HT-29 (cell line): ENCODE measurements at places on chromosomes 12 and 14.

GRCh38 chr12:85278598-85279448, 1.2 kb upstream of the ALX1 start:
- DNase-seq, result no peak

DNA sequence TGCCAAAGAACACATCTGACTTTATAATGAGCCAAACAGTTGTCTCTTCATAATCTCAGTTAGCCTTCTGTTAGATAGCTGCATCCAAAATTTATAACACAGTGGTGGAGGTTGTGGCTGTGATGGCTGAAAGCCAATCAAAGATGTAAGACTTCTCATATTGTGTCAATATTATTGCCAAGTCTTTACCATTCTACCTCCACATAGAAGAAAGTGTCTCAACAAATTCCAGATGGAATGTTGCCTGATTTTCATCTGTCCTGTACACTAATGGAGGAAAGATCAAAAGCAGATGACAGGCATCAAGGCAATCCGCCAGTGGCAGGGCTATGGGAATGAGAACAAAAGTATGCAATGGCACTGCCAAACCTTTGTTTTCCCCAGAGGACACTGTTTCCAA, 813.1 kb upstream of the NOVA1 start:
- DNase-seq, result no peak

- DNase-seq, result no peak
Observed at GRCh38 chr12:48982397-48983080, 4.4 kb downstream of the WNT1 start.

- DNase-seq, result peak; percentile 11
Observed at GRCh38 chr12:133120385-133121191, 9.5 kb downstream of the ZNF891 start.

DNA sequence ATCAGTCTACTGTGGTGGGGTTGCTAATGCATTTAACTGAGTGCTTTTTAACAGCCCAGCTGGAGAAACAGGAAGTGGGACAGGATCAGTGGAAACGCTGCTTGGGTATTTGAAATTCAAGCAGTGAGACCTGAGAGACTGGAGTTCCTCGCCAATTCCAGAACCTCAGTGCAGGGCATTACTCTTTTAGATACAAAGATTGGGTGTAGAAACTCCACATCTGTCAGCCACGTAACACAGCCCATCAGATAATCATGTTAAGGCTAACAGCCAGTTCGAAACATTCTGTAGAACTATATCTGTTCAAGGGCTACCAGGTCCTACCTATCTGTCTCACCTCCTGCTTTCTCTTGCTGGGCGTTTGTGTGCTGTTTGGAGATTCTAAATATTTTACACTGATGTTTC, 45.5 kb downstream of the RAD52 start:
- DNase-seq, result no peak

- peak; percentile 59 for DNase-seq
Observed at GRCh38 chr12:117060246-117060928, 38.8 kb downstream of the TESC start.

GRCh38 chr12:75699728-75700496, 188.5 kb upstream of the KRR1 start:
- no peak for DNase-seq

DNA sequence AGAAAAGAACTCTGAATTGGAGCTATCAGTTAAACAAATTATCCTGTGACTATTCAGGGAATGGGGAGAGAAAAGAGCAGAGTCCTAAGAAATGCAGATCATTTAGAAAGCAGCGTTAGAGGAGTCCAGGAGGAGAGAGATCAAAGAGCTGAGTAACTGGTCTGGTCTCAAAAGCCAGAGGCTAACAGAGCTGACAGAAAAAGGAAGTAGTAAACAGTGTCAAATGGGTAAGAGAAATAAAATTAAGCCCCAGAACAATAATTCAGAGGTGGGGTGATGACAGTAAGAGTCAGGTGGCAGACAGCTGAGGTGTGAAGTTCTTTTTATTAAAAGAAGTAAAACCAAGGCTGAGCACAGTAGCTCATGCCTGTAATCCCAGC, 19.3 kb downstream of the GXYLT1 start:
- DNase-seq, result no peak

- peak; percentile 14 for DNase-seq
Observed at GRCh38 chr12:81668475-81668874, 90.7 kb downstream of the PPFIA2 start.

DNA sequence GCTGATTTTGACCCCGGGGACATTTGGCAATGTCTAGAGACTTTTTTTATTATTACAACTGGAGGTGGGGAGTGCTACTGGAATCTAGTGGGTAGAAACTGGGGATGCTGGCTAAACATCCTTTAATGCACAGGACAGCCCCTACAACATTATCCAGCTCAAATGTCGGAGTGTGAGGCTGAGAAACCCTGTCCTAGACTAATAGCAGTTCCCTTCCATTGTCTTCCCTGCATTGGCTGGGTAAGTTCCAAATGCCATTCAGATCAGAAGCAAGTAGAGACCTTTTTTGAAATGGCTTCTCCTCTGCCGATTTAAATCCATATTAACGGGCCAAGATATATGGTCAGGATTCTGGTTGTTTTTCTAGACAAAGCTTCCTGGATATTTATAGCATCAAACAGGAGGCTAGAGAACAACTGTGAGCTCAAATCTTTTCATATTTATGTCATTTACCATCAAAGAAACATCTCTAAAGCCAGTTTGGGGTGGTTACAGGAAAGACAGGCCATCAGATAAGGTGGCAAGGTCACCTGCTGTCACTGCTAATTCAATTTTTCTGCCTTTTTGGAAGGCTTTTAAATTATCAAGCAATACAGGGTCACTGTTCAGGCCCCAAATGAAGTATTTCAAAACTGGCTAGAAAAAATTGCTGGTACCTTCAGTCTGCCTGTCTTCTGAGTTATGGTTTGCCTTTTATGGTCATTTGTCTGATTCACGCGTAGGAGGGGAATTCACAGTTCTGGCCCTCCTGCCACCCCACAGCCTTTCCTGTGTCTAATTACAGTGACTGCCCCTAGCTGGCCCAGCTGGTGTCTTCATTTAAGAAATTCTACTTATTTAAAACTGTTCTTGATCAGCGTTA, 20.1 kb upstream of the AKAP5 start:
- DNase-seq, result no peak

DNA sequence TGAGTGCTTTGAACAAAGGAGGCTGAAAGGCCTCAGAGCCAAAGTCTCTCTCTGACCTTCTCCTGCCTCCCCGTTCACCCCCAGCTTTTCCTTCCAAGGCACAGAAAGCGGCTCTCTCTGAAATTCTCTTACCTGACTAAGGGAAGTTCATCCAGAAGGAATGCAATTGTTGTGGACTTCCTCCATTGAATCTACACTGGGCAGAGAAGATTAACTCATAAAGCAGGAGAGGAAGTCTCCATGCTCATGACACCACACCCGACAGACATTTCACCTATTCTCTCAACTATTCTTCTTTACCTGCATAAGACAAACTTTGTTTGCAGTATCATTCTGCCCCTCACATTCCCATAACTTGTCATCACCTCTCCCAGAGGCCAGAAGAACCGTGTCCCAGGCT, 129.3 kb upstream of the CCDC175 start:
- DNase-seq, result no peak

DNA sequence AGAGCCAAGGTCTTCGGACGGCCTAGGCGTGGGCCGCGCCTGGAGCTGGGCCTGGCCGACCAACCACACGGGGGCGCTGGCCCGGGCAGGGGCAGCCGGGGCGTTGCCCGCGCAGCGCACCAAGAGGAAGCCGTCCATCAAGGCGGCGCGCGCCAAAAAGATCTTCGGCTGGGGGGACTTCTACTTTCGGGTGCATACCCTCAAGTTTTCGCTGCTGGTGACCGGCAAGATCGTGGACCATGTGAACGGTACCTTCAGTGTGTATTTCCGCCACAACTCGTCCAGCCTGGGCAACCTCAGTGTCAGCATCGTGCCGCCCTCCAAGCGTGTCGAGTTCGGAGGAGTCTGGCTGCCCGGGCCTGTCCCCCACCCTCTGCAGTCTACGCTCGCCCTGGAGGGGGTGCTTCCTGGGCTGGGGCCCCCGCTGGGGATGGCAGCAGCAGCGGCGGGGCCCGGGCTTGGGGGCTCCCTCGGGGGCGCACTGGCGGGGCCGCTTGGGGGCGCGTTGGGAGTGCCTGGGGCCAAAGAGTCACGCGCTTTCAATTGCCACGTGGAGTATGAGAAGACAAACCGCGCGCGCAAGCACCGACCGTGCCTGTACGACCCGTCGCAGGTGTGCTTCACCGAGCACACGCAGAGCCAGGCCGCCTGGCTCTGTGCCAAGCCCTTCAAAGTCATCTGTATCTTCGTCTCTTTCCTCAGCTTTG, 4.4 kb upstream of the SHMT2 start:
- no peak for DNase-seq

- DNase-seq, result peak; percentile 78
Observed at GRCh38 chr12:6697584-6698351, 2.8 kb downstream of the PIANP start.

- DNase-seq, result no peak
Observed at GRCh38 chr12:5861416-5861815, 83.6 kb downstream of the ANO2 start.

- DNase-seq, result no peak
Observed at GRCh38 chr14:94544726-94545125, 16.5 kb upstream of the SERPINA4 start.

GRCh38 chr14:20295067-20295466, 10.7 kb downstream of the TTC5 start:
- DNase-seq, result no peak

DNA sequence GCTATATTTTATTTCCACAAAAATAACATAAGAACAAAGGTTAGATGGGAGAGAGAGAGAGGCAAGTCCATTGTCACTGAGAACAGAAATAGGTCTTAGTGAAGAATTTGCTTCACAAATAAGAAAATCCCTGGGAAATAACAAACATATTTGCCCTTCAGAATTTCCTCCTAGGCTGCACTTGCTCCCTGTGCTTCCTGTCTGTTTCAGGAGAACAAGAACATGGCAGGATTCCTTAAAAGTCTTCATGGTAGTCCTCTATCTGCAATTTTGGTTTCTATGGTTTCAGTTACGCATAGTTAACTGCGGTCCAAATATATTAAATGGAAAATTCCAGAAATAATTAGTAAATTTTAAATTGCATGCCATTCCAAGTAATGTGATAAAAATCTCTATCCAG, 34.1 kb downstream of the SENP1 start:
- DNase-seq, result no peak

GRCh38 chr14:71554323-71554722, 377.9 kb upstream of the RGS6 start:
- no peak for DNase-seq

- DNase-seq, result no peak
Observed at GRCh38 chr12:75478116-75478794, 2.3 kb upstream of the GLIPR1 start.

DNA sequence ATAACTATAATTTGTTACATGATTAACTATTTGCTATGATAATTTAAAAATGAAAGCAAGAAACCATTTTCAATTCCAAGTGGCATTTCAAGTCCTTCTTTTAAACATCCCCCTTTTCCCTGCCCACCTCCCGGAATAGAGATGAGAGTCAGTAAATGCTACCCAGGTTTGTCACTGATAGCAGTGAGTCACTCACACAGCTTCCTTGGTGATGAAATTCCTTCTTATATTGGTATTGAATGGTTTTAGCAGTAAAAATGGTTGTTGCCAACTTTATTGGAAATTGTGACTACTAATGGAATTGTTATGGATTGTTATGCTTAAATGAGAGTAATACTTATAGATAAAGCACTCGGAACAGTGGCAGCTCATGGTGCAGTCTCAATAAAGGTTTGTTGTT, 90.5 kb downstream of the PPM1A start:
- no peak for DNase-seq

DNA sequence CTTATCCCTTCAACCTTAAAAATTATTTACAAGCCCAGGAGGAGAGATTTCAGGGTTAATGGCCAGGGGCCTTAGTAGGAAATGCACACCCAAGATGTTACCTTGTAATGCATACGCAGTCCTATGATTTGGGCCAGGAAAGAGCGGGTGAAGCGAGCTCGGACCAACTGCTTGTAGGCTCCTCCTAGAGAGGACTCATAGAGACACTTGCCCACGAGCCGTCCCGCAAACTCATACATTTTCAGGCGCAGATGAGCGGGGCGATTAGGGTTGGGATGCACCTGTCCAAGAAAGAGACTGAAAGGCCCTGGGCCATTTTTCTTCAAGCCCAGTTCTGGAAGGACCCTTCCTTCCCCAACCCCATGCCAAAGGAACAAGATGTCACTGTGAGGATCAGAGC, 43.0 kb downstream of the AREL1 start:
- DNase-seq, result no peak

GRCh38 chr12:24560831-24561271, 388.1 kb downstream of the BCAT1 start:
- DNase-seq, result no peak

GRCh38 chr12:57027805-57028153, 11.4 kb upstream of the TAC3 start:
- DNase-seq, result no peak

- DNase-seq, result no peak
Observed at GRCh38 chr14:74083784-74084276, 423 bp downstream of the ALDH6A1 start.

DNA sequence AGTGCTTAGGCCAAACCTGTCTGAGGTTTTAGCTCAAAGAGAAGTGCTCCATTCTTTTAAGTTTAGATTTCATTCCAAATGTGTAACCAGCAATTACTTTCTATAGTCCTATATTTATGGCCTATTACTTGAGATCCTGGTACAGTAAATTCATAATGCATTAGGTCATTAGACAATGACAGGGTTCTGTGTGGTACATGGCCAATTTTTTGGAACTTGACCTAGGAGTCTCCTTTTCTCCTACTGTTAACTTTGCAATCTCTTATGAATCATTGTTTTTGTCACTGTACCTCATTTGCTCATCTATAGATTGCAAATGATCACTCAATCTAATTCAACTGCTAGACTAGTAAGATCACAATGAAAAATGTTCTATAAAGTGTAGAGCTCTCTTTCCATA, 136.7 kb downstream of the PDE3A start:
- DNase-seq, result no peak

DNA sequence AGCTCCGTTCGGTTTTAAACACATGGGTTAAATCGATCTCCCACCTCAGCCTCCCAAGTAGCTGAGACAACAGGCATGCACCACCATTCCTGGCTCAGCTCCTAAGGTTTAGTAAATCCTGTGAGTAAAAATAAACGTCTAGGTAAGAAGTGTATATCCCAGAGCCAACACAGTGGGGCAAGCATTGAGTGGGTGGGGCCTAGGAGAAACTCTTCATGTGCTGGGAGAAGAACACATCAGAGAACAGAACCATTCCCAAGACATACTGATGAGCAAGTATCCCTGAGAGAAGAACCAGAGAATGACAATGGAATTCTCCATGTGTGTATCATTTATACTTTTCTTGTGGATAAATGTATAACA, 86.3 kb downstream of the SEC23A start:
- DNase-seq, result no peak

GRCh38 chr12:91695964-91696363, 449.7 kb downstream of the BTG1 start:
- no peak for DNase-seq

GRCh38 chr14:67566908-67567307, 33.2 kb downstream of the PIGH start:
- no peak for DNase-seq
